Activated CD4-positive, alpha-beta T cell treated with anti-CD3 and anti-CD28 coated beads for 36 hours (primary cell): ENCODE measurements at places on chromosomes 16 and 17.

GRCh38 chr17:57368637-57369336 lies 112.5 kb downstream of the MSI2 start:
- no peak overlapping the region for H3K27ac ChIP-seq
- H3K36me3 ChIP-seq = peaks cover 10% of the 10 kb centered on the region
- H3K4me3 ChIP-seq = no peak overlapping the region
- no peaks in the 10 kb centered on the region for H3K27me3 ChIP-seq
- peaks cover 21% of the 10 kb centered on the region for H3K4me1 ChIP-seq

- H3K27me3 ChIP-seq = peaks cover 5% of the 10 kb centered on the region
- no peak overlapping the region for H3K27ac ChIP-seq
- no peak overlapping the region for H3K4me3 ChIP-seq
- no peaks in the 10 kb centered on the region for H3K36me3 ChIP-seq
- no peaks in the 10 kb centered on the region for H3K4me1 ChIP-seq
Measured at GRCh38 chr16:77840093-77840492, 51.7 kb downstream of the VAT1L start.

DNA sequence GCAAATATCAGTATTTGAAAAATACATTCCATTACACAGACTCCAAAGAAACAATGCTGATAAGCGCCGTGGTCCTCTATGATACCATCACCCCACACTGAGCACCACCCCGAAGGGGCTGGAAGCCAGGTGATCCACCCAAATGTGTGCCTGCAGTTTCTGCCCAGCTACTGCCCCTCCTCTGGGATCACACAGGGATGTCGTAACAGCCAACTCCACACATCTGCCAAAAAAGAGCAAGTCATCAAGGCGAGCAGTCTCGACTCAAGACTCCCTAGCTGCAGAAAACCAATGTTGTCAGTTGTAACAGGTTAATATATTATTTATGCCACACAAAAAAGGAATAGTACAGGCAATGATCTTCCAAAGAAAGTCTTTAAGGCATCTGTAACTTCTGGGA lies 21.0 kb downstream of the CYB5D2 start:
- no peak overlapping the region for H3K27ac ChIP-seq
- peaks cover 27% of the 10 kb centered on the region for H3K36me3 ChIP-seq
- no peak for DNase-seq
- H3K4me3 ChIP-seq = no peak overlapping the region

DNA sequence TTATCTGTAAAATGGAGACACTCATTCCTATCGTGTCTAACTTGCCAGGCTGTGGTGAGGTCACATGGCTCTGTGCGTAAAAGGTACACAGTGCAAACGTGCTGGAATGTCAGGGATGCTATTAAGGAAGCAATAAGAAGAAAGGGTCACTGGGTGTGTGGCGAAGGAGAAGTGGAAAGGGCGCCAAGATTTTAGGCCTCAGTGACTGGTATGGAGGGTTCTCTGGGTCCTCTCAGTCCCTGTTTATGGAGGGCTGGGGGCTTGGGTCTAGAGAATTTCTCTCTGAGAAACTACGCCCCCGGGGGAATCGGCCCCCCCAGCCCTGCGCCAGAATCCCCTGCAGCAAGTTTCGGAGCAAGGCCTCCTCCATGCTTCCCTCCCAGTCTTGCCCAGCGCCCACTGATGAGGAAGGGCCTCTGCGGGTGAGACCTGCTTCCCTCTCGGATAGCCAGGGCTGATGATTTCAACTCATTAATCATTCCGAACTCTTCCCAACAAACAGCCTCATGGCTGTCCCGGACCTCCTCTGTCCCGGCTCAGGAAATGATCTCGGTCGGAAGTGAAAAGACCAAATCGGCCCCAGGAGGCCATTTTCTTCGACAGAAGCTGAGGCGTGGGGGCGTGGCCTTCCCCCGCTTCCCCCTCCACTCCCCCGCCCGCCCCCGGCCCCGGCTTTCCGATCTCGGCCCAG lies 1.2 kb upstream of the HEXIM1 start:
- H3K27me3 ChIP-seq = no peaks in the 10 kb centered on the region
- H3K4me3 ChIP-seq = peak overlapping the region; percentile 99
- no peak for DNase-seq
- H3K4me1 ChIP-seq = peaks cover 38% of the 10 kb centered on the region
- peak overlapping the region; percentile 100 for H3K27ac ChIP-seq

DNA sequence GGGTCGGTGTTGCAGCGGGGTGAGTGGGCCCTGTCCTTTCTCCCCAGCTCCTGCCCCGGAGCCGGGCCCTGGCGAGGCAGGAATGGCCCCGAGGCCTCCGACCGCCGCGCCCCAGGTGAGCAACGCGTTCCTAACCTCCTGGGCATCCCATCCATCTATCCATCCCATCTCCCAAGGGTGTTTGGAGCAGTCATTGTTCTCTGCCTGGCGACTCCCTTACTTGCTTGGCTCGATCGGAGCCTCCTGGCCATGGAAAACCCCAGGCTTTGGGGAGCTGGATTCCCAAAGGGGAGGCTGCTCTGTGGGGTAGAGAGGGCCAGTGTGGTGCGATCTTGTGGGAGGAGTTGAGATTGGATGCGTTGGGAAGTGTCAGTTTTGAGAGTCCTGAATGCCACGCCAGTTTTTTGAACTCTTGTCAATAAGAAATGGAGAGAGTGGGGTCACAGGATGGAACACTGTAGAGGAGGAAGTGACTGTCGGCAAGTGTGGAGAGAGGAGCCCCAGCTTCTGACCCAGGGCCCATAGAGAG lies 684 bp downstream of the ZFP90 start:
- H3K27ac ChIP-seq = peak overlapping the region; percentile 91
- peaks cover 45% of the 10 kb centered on the region for H3K36me3 ChIP-seq
- peaks cover 16% of the 10 kb centered on the region for H3K4me1 ChIP-seq
- H3K4me3 ChIP-seq = peak overlapping the region; percentile 89
- peak; percentile 42 for DNase-seq
- H3K27me3 ChIP-seq = no peaks in the 10 kb centered on the region
